ENCODE measurements at places on chromosomes 4 and X.
A peak's percentile ranks its signal among the peaks of the same experiment; 100 is the strongest.

DNA sequence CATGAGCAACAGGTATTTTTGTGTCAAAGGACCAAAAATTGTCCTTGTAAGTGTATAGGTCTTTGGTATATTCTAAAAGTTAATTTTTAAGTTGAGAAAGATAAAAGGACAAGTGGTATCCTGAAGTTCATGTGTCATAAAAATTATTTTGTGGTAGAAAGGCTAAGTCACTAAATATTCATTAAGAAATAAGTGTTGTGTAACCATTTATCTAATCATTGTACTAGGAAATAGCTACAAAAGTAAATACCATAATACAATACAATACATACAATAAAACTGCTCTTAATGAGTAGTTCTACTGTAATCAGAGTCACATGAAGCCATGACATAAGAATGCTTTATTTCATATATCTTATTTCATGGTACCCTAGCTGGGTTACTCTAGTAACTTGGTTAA is 82.5 kb upstream of the ATOH1 start:
- no peak for DNase-seq

GRCh38 chrX:148416142-148416541 is 84.3 kb upstream of the AFF2 start:
- DNase-seq = peak; percentile 64

- DNase-seq = peak; percentile 6
These were observed 42.2 kb downstream of the SMIM10L2A start for GRCh38 chrX:135463937-135464336.

- no peak for DNase-seq
These were observed 31.7 kb downstream of the PSAPL1 start for GRCh38 chr4:7403001-7403400.

DNA sequence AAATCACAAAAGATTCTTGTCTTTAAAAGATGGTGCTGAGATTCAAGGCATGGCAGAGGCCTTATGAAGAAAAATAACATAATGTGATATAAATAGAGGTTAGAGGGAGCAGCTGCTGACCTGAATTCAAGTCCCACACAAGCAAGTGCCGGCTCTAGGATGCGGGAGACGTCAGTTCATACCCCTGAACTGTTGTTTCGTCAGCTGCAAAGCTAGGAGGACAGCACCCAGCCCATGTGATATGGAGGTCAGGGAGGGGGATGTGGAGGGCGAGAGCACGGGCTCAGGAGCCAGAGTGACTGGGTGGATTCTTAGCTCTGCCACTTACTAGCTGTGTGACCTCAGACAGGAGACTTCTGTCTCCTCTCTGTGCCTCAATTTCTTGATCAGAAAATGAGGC is 77.9 kb downstream of the JAKMIP1 start:
- DNase-seq = no peak

GRCh38 chr4:40874331-40874730 is 124.6 kb downstream of the NSUN7 start:
- DNase-seq = no peak

GRCh38 chr4:38129460-38130227 is 169.4 kb downstream of the PTTG2 start:
- DNase-seq = no peak
